ENCODE measurements at places on chromosomes 11 and 22.

GRCh38 chr11:120662071-120662676 lies 150.6 kb downstream of the GRIK4 start:
- no peak for DNase-seq

DNA sequence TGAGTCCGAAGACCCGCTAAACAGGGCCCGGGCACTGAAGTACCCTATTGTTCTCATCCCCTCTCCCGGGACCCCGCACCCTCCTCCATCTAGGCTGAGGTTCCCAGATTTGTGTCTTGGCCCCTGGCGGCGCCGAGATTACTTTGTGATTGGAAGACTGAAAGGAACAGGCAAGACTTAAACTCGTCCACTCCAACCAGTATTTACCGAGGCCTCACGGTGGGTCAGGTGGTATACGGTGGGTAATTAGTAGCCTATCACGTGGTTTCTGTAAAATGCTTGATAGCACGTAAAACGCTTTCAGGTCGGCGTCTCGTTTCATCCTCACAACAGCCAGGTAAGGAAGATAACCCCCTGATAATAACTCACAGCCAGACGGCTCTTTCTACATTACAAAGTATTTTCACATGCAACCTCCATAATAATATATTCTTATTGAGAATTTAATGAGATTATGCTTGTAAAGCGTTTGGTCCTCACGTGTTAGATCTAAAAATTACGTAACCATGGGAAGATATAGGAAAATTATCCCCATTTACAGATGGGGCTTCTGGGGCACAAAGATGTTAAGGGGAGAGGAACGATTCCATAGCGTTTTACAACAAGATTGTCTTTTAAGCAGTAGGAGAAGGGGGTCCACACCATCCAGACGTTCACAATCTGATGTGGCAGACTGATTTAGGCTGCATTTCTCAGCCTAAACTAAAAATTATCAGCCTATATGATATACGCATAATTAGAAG lies 642 bp upstream of the PIK3C2A start:
- DNase-seq: peak; percentile 64

GRCh38 chr22:48744283-48744641 lies 1083.4 kb downstream of the BRD1 start:
- DNase-seq: no peak

DNA sequence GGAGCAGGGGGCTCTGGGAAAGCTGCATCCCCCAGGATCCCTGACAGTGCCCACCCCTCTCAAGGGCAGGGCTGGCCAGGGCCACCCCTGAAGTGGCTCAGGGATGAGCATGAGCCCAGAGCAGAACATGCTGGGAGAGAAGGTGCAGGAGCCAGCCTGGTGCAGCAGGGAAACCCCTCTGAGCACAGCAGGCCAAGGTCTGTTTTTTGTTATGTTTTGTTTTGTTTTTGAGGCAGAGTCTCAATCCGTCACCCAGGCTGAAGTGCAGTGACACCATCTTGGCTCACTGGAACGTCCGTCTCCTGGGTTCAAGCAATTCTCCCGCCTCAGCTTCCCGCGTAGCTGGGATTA lies 792 bp upstream of the SBF1 start:
- no peak for DNase-seq

DNA sequence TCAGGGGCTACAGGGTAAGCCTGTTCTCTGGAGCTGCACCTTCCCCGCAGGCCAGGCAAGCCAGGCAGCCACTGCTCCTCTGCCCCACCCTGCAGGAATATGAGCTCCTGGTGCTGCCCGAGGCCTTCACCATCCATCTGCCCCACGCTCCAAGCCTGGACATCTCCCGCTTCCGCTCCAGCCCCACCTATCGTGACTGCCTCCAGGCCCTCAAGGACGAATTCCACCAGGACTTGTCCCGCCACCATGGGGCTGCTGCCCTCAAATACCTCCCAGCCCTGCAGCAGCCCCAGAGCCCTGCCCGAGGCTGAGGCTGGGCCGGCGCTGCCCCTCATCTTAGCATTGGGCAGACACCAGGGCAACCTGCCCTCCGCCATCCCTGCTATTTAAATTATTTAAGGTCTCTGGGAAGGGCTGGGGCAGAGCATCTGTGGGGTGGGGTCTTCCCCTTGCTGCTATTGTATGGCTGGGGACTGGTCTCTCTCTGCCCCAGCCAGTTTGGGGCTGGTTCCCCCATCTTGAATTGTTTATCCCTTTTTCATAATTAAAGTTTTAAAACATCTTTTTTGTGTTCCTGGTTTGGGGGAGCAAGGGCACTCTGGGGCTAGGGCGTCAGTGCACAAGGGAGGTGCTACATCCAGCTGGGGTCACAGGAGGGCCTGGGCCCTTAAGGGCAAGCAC lies 6.2 kb downstream of the LARGE2 start:
- DNase-seq: no peak

DNA sequence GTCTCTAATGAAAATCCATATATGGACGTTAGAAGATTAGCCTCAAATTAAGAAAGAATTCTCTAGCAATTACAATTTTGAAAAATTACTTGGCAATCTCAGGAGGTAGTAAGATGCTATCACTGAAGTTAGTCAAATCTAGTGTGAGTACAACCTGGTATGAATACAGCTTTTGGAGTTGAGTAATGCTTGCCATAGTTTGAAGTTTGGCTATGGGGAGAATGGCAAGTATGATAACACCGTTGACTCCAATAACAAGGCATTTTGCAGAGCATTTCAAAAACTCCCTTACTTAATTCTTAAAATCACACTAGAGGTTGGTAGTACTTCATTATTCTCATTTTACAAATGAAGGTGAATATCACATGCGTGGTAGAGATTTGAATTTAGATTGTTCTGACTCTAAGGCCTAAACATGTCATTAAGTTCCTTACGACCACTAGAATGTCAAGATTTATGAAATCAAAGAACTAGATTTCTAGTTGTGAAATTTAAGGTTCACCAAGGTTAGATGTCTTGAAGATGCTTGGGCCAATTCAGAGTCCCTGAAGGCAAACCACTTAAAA lies 355.4 kb downstream of the ETS1 start:
- no peak for DNase-seq

GRCh38 chr11:44811841-44812448 lies 85.2 kb downstream of the TSPAN18 start:
- peak; percentile 87 for DNase-seq

- no peak for DNase-seq
These were observed 1252.7 kb downstream of the BRD1 start for GRCh38 chr22:48574776-48575617.

DNA sequence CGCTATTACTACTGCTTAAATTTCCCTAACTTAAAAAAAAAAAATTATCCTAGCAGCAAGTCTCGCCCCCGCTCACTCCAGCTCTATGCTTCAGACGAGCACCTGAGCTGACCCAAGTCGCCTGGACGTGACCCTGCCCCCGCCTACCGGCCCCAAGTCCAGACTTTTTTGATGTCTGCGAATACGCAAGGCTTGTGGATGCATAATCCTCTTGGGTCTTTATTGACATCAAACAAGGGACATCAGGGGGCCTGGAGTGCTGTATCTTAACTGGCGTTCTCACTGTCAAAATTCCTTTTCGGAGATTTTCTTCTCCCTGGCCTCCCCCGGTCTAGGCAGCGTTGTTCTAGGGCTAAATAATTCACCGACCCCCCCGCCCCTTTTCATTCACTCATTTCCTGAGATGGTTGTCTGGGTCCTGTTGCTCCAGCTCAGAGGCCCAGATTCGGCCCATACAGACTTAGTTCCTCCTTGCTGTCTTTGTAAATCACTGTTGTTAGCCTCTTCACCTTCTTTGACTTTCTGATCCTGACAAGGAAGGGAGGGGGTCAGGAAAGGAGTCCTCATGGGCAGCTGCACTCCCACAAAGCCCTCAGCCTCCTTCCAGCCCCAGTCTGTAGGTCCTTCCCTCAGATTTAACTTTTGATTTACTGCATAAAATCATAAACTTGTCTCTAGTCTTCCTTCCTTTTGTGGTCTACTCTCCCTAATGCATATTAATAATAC lies 601 bp upstream of the LRP4 start:
- DNase-seq: no peak

DNA sequence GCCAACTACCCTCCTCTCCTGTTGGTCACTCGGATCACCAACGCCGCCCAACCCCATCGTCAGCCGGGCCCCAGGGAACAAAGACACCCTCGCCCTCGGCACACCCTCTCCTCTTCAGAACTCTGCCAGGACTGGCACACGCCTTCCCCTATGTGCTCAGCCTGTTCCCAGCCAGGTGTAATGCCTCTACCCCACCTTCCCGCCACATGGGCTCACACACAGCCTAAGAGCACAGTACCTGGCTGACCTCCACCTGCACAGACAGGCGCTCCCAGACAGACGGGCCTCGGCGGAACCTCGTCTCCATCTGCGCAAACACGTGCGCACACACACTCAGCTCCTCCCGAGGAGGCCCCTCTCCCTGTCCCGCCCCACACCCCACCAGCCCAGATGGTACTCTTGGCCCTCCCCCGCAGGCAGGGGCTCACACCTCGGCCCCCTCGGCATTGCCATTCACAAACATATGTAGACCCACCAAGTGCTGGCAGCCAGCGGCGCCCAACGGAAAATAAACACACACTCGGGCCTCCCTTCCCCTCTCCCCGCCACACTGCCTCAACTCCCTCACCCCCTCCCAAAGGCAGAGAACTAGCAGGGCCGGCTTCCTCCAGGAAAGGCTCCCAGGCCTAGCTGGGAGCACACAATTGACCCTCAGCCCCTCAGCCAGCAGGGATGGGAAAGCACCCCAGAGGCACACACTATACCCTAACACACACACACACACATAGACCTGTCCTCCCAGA lies 8.5 kb downstream of the ELFN2 start:
- no peak for DNase-seq
